ENCODE measurements at places on chromosomes 1 and 21.

DNA sequence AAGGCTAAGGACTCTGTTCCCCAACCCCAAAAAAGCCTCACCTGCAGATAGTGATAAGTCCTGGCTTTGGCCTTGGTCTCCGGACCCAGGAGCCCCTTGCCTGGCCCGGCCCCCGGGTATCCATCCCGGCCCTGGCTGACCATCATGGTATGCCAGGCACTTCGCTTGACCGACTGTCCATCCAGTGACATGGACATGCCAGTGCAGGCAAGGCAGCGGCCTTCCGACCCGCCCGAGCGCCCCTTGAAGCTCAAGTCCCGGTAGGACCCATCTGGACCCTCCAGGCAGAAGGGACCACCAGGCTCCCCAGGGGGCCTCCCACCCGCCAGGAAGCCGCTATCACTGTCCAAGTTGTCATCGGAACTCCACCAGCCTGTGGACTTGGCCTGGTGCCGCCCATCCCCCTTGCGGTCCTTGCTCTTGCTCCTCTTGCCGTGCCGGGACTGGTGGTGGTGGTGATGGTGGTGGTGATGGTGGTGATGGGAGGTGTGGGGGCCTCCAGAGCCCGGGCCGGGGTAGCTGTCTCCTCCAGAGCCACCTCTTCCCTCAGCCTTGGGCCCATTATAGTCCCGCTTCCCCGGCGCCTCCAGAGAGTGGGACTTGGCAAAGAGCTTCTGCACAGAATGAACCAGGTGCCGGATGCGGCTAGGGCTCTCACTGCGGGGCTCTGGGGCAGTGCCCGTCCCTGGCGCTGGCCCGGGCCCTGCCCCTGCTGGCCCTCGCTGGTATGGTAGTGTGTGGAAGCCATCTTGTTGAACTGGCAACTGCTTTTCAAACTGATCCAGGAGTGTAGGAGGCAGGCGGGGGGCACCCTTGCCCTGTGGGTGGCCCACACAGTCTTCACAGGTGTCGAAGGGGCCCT is 25.0 kb downstream of the DLGAP3 start:
- DNase-seq = peak; percentile 68

DNA sequence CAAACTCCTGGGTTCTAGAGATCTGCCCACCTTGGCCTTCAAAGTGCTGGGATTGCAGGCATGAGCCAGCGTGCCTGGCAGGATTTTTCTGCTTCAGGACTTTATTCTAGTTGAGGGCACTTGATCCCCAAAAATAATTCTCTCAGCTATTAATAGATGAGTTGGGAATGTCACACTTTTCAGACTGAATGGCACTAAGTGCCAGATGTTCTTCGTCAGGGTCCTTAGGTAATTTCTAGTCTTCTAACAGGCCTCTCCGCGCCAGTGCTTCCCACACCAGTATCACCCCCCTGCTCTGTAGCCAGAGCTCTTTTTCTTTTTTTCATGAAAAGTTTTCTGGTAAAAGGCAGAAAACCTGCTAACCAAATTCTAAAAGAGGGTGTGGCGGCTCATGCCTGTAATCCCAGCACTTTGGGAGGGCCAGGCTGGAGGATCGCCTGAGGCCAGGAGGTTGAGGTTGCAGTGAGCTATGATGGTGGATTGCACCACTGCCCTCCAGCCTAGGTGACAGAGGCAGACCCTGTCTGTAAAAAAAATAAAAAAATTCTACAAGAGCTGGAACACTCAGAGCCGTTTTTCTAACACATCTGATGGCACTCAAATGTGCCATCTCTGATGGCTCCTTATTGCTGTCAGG is 6.1 kb upstream of the SARS1 start:
- no peak for DNase-seq

DNA sequence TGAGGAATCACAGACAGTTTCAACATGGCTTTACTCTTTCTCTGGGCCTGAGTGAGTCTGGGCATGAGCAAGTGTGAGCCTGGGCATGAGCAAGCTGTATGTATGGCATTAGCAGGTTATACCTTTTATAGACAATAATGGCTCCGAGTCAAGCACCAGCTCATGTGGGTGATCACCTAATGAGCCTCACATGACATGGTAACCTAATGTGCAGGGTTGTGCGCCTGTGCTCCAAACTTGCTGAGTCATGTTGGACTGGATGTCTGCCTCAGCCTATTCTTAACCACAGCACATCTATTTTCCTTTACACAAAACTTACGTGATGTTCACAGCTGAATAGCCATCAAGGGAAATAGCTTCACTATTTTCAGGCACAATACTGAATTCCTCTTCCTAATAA is 236.2 kb upstream of the NRIP1 start:
- DNase-seq = no peak

- DNase-seq = no peak
These were observed 25.2 kb upstream of the TAL1 start for GRCh38 chr1:47257224-47257623.

DNA sequence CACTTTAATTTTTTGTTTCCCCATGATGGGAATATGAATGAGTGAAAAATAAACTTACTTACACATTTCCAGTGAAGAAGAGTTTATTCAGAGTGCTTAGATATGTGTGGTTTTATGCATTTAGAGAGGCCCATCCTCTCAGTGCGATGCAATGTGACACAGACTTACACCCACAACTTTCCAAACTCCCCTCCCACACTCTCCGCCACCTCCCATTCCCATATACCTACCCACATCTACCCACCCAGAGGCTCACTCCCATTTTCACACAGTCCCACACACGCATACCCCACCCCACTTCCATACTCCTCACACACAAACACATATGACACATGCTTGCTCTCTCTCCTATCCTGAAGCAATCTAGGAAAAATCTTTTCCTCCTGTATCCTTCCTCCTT is 21.9 kb upstream of the KANK4 start:
- DNase-seq = no peak

DNA sequence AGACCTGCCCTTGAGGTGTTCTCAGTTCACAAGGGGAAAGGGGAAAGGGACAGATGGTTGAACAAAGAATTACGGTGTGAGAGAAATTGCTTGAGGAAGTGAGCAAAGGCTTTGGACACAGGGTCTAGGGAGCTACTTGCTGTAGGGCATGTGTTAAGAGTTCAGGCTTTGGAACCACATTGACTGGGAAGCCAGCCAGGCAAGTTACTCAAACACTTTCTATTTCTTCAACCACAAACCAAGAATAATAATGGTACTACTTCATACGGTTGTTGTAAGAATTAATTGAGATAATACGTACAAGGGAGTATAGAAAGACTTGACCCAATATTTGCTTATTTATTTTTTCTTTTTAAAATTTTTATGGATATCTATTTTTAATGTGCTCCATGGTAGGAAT is 26.6 kb downstream of the AK4 start:
- DNase-seq = peak; percentile 96

- peak; percentile 25 for DNase-seq
These were observed 7.8 kb upstream of the GPR61 start for GRCh38 chr1:109531826-109532364.

GRCh38 chr1:2858676-2859075 is 57.2 kb upstream of the TTC34 start:
- peak; percentile 73 for DNase-seq

DNA sequence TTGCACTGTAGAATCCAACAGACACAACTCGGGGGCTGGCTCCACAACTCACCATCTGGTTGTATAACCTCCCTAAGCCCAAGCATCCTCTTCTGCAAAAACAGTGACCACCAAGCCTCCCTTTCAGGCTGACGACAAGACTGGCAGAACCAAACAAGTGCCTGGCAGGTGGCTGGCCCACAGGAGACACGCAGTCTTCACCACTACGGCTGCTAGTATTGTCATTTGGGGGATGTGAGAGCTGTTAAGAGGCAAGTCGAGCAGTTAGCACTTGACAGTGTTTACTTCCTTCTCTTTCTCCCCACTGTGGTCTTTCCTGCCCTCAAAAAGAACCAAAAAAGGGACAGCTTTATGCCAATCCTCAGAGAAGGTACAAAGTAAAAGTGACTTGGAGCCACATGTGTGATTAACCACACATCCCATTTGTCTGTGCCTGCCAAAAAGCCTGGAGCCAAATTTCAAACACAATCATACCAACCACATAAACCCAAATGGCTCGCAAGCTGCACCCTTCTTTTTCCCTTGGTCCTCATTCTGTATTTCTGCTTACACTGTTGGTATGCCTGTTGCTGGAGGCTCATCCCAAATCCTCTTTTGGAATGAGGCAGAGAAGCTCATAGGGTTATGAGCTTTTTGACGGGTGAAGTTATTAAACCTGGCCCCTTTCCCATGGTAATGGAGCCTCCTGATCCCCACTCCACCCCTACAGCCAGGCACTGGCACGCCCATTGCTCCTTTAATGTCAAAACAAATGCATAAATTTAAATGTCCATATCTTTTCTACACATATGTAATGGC is 94.1 kb downstream of the TGFBR3 start:
- DNase-seq = no peak

GRCh38 chr1:199155166-199156019 is 516.6 kb downstream of the PTPRC start:
- DNase-seq = no peak

All from osteoblast (primary cell).